ENCODE measurements at places on chromosomes 13 and 19.
A peak's percentile ranks its signal among the peaks of the same experiment; 100 is the strongest.

DNA sequence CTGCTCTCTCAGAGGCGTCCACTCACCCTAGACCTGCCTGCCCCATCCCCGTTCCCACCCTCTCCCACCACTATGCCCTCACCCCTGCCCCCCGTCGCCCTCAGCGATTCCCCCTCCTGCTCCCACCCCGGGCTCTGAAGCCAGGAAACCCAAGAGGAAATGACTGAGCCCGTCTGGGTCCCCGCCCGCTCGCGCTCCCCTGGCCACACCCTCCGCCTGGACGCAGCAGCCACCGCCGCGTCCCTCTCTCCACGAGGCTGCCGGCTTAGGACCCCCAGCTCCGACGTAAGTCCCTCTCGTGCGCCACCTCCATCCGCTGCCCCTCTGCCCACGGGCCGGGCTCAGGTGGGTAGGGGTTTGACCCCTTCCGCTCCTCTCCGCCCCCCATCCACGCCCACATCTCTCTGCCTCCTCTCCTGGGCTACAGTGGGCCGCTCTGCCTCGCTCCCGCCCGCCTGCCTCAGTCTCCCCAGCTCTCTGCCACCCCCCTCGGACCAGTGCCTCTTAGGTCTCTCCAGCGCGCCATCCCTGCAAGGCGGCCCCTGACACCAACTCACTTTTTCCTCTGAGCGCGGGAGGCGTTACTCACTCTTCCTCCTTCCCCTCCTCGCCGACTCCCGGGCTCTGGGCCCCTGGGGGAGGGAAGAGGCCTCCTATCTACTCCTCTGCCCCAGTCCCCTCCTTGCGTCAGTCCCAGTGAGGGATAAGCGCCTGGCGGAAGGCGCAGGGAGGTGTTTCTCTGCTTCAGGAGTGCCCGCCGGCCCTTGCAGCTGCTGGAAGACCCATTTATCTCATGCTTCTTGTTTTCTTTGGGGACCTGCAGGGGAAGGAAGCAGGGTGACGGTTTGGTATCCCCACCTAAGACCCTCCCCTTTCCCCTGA, at the start of gene FXYD5:
Gene FXYD5 (plus strand): TSS at position 211 of the 882 bp plus-strand sequence. CDS start 816 bp downstream, outside the sequence.
- DNase-seq = peak; percentile 83

GRCh38 chr13:45341799-45342500, 967 bp upstream of the TPT1 start:
- DNase-seq = no peak

DNA sequence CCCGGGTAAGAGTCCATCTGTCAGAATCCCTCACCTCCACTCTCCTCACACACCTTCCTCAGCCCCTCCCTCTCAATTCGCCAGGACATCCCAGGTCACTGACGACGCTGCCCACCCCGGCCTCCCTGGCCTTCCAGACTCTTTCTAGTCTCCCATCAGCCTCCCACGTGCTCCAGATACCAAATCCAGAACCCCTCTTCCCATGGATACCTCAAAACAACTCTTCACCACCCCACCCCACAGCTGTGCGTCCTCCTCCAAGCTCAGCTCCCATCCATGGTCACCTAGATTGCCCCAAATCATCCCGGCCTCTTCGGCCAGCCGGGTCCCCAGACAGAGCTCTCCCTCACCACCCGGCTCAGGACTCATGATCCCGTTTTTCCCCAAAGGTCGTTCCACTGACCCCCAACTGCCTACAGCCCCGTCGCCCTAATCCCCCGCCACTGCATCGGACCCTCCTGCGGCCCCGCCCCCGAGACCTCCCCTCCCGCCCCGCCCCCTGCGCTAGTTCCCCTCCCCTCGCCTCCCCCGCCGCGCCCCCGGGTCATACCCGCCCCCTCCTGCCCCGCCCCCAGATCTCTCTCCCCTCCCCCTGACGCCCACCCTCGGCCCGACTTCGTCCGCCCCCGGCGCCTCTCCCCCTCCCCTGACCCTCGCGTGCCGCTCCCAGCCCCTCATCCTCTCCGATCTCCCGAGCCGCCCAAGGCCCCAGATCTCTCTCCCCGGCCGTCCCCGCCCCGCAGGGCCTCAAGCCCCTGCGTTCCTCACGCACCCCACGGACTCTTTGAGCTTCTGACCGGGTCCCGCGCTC, 546 bp downstream of the UBXN6 start:
- peak; percentile 80 for DNase-seq

GRCh38 chr19:6099033-6099432, 11.3 kb downstream of the RFX2 start:
- no peak for DNase-seq

- no peak for DNase-seq
Measured at GRCh38 chr13:33537676-33538075, 252.1 kb upstream of the STARD13 start.

Measured in Karpas-422 (cell line).